T-cell (primary cell): ENCODE measurements at places on chromosomes 13 and 19.
A peak's percentile ranks its signal among the peaks of the same experiment; 100 is the strongest.

DNA sequence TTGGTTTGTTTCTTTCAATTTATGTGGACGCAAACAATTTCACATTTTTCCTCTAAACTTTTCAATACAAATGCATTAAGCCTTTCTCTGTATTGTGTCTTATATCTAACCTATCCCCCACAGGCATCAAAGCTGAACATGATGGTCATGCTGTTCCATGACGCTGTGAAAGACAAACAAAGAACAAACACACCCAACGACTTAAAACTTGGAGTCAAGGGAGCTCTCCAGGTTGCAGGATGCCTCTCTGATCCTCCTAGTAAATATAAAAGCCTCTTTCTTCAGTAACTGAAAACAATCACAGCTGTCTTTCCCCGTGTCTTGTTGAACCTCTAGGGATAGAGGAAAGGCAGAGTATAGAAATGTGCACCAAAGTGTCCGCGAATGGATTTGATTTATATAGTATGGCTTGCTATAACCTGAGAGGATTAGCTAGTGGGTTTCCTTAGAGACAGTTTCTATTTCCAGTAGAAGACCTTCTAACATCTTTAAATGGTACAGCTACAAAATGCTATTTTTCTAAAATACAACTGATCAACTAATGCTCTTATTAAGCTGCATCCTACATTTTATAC is 43.1 kb downstream of the PCDH9 start:
- no peak for DNase-seq

DNA sequence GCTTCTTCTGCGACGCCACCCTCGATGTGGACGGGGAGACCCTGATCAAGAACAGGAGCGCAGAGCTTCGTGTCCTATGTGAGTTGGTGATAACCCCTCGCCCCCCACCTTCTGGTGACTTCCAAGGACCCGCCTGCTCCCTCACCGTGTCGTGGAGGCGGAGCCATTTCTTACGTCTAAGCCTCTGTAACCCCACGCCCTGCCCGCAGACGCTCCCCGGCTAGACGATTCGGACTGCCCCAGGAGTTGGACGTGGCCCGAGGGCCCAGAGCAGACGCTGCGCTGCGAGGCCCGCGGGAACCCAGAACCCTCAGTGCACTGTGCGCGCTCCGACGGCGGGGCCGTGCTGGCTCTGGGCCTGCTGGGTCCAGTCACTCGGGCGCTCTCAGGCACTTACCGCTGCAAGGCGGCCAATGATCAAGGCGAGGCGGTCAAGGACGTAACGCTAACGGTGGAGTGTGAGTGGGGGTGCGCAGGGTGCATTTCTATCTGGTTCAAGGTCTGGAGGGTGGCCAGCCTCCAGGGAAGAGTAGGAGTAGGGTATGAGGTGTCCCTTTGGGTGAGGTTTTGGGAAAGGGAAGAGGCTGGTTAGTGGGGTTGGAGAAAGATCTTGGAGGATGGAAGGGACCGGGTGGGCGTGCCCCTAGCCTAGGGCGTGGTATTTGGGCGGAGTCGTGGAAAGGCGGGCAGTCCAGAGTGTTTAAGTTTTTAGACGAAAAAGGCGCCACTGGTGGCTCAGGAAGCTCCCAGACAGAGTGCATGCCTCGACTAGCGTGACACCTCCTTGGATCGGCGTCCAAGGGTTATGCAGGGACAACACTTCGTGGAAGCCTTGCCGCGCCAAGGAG is 3.3 kb downstream of the ICAM5 start:
- no peak for DNase-seq

DNA sequence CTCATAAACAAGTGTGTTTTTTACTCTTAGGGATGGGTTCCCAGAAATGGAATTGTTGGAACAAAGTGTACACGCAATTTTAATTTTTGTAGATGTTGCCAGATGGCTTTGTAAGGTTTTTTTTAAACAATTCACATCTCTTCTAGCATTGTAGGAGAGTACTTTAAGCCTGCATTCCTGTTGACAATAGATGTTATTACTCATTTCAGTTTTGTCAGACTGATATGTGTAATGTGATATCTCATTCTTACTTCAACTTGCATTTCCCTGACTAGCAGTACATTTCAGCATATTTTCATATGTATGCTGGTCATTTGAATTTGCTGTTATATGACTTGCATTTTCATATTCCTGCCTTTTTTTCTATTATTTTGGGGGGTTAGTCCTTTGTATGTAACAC is 186.6 kb upstream of the SLITRK6 start:
- DNase-seq = no peak

DNA sequence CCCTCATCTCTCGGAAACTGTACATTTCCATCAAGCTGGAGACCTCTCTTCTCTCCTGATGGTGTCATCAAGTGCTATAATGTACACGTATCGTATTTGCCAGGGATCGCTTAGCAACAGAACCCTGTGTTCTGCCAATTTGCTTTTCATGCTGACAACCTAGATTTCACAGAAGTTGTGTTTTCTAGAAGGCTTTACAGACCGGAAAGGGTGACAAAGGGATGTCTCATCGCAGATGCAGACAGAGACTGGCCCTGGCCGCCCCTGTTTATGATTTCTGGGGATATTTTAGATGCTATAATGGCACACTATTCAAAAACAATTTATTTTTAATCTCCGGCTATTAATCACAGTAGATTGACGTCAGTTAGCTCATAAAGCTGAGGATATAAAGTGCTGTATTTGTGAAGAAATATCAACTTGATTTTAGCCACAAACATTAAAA is 291.4 kb downstream of the IRS2 start:
- no peak for DNase-seq

DNA sequence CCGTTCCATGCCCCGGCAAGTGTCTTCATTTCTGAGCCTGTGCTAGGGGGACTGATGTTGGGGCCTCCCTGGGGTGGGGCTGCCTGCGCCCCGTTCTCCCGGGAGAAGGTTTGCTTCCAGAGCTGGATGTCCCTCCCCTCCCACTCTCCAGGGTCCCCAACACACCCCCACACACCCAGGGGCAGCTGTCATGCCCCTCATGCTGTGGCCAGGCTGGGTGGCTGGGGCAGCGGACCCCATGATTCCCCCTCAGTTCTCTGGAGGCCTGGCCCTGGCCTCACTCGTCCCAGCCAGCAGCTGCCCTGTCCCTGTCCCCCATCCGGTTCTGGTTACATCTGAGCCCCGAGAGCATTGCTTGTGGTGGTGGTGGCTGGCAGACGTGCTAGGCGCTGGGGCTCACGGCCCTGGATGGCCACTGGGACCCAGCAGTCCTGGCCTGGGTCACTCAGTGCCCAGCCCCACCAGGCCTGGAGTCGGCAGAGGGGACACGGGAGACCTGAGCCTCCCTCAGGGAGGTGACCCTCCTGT is 184.8 kb downstream of the KDM4B start:
- DNase-seq = no peak

GRCh38 chr19:46579361-46579879 is 21.7 kb upstream of the CALM3 start:
- no peak for DNase-seq

DNA sequence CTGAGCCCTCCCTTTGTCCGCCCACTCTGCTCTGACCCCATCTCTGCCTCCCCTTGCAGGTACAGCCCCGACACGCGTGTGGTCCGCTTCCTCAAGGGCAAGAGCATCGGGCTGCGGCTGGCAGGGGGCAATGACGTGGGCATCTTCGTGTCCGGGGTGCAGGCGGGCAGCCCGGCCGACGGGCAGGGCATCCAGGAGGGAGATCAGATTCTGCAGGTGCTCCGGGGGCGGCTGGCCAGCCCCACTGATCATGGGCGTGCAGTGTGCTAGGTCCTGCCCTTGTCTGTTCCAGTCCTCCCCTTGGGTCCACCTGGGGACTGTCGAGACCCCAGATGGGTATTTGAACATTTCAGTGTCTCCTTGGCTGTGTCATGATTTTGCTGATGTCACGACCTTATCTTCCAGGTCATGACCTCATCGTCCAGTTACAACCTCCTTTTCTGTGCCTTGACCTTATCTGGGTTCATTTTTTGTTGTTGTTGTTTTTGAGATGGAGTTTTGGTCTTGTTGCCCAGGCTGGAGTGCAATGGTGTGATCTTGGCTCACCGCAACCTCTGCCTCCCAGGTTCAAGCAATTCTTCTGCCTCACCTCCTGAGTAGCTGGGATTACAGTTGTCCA is 25.3 kb downstream of the APBA3 start:
- DNase-seq = no peak

DNA sequence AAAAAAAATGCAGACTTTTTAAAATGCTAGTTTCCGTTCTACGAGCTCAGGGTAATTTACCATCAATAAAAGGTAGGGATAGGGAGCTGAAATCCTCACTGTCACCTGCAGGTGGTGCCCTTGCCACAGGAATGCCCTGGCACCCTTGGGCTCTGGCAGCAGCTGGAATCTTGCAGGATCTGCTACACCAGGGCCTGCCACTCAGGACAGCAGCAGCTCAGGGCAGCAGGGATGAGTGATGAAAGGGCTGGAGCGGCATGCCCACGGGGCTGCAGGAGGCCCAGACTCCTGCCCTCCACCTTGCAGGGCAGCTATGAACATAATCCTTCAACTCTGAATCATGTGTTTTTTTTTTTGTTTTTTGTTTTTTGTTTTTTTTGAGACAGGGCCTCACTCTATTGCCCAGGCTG is 54.0 kb downstream of the GNG7 start:
- DNase-seq = peak; percentile 69

GRCh38 chr13:42233726-42234125 is 38.2 kb upstream of the AKAP11 start:
- no peak for DNase-seq

DNA sequence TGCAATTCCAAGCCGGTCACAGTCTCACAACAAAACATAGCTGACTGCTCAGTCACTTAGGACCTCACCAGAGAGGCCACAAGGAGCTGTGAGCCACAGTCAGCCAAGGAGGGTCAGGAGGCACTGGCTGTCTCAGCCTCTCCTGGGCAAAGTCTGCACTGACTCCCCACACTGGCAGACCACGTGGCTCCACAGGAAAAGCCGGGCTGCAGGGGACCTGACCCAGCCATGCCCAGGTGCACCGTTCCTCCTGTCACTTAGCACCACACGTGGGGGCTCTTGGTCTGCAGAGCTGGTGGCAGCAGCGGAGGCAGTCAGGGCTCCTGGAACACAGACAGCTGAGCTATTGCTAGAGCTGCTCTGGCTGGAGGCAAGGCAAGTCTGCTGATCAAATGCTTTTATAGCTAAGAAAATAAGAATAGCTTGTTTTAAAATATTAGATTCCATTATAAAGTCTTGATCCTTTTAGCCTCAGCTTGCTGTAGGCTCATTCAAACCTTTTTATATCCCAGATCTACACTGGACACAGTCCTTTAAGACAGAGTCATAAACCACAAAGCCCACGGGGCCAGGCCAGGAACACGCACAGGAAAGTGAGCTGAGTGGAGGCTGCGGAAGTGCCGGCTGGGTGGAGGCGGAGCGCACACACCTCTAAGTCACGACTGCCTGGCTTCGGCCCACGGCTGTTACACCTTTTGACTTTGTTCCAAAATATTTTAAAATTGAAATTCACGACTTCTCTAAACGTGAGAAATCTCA is 744.1 kb downstream of the UQCRFS1 start:
- no peak for DNase-seq

DNA sequence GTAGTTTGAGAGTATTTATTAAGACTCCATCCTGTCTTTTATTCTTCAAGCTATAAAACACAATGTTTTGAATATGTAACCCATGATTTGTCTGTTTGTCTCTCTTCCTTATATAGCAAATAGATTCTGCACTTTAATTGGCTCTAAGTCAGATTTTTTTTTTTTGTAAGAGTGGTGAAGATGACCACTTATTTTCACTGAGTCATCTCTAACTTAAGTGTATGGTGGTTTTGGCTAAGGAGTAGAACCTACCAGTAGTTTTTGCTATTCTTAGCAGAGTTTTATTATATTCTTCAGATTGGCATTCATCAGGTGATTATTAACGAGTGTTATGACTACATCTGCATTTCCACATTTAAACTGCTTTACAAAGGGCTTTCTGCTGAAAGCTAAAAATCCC is 194.7 kb downstream of the LMO7 start:
- no peak for DNase-seq
